Stimulated activated CD4-positive, alpha-beta T cell treated with anti-CD3 and anti-CD28 coated beads, Interleukin-1b, Interleukin-23, amount 100 ng/mL, for 1 hour (primary cell): ENCODE measurements at places on chromosomes 7 and 10.

GRCh38 chr10:14585287-14586193 lies 189.2 kb downstream of the FAM107B start:
- DNase-seq = no peak

GRCh38 chr10:14163377-14164086 lies 167.2 kb downstream of the FRMD4A start:
- DNase-seq = no peak

- no peak for DNase-seq
Measured at GRCh38 chr10:132878091-132878729, 64.2 kb downstream of the CFAP46 start.

DNA sequence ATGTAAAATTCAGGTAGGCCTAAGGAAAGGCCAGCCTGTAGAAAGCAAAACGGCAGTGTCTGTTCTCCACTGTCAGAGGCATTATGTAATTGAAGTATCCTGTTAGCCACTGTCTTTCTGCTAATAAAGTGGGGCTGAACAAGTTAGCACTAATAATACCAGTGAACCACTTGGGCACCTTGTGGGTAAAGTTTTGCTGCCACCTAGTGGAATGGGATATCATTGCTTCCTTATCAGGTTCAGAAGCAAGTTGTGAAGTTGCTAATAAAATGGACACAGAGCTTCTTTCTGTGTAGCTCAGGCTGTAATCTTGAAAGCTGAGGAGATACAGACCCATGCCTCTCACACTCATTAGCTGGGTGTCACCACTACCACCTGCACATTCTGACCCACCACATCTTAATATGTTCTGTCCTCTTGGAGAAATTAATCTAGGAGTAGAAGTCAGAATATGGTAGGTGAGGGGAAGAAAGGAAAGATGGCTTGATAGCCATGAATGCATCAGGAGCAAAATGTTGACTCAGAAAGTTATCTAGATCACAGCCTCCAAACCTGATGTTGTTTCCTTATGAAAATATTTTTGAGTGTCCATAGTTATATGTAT lies 175.1 kb downstream of the SEPTIN7 start:
- no peak for DNase-seq

GRCh38 chr7:5452937-5453540 lies 29.4 kb upstream of the TNRC18 start:
- no peak for DNase-seq

DNA sequence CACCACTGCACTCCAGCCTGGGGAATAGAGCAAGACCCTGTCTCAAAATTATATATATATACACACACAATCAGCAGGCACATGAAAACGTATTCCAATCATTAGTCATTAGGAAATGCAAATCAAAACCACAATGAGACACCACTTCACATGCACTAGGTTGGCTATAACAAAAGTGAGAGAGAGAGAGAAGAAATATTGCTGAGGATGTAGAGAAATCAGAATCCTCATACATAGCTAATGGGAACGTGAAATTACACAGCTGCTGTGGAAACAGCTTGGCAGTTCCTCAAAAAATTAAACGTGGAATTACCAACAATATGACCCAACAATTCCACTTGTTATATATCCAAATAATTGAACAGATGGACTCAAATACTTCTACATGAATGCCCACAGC lies 43.3 kb upstream of the CNNM1 start:
- no peak for DNase-seq

DNA sequence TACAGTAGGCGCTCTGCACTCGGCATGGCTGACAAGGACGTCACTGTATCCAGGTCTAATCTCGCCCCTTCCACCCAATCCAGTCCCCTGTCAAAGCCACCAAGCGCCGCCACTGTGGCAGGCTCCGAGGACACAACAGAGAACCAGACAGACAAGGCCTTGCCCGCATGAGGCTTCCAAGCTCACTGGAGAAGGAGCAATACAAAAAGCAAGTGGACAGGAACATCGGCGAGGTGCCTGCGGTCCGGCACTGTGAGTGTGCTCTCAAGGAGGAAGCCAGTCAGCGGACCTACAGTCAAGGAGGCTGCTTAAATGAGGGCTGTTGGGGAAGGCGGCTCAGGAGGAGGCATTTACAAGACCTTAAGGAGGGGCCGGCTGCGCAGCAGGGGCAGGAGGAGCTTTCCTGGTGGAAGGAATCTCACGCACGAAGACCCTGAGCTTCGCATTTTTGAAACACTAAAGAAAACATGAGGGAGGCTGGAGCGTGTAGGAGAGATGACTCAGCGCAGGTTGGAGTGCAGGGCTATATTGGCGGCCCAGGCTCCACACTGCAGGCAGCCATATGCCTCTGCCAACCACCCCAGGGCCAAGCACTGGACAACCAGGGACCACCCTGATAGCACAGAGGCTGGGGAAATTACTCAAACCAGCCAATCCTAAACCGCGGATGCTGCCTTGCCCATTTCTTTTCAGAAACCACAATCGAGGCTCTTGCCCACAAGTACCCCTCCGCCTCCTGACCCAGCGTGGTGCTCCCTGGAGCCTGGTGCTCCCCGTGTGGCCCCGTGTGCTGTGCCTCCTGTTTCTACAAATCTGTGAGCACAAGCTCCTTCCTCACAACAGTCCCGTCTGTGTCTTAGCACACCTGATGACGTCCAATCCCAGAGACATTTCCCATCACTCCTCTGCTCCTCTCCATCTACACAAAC lies 28.9 kb downstream of the GNA12 start:
- no peak for DNase-seq
